ENCODE measurements at places on chromosomes 12 and 14.

DNA sequence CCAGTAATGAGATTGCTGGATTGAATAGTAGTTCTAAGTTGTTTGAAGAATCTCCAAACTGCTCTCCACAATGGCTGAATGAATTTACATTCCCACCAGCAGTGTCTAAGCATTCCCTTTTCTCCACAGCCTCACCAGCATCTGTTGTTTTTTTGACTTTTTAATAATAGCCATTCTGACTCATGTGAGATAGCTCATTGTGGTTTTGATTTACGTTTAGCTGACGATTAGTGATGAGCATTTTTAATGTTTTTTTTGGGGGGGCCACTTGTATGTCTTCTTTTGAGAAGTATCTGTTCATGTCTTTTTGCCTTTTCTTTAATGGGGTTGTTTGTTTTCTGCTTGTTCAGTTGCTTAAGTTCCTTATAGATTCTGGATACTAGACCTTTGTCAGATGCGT, 8.1 kb upstream of the SLC15A5 start:
- no peak for DNase-seq

DNA sequence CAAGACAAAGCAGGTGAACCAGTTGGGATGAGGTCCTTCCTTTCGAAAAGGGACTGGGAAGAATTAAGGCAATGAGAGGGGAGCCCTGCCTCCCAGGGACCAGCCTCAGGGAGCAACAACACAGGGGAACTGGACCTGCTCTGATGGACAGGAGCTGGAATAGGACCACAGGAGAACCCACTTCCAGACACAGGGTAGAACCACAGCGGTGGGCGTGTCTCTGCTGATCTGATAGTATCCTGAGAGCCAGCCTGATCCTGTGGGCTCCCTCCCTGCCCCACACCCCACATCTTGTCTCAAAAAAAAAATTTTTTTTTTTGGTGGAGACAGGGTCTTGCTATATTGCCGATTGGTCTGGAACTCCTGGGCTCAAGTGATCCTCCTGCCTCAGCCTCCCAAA, 13.6 kb upstream of the PLEK2 start:
- DNase-seq, result no peak

DNA sequence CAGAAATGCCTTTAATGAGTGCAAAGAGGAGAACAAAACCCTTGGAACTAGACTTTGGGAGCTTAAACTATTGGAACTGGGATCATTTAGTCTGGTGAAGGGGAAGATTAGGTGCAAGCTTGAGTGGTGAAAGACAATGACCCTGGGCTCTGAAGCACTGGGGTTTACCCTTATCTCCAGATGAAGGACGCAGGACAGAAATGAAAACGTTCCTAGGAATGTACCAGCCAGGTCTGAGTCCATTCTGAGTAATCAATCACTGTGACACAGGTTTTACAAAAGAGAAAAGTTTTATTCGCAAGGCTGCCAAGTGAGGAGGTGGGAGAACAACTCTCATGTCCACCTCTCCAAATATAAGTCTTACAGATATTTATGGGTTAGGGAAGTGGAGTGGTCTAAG, 249.1 kb downstream of the LRIG3 start:
- no peak for DNase-seq

DNA sequence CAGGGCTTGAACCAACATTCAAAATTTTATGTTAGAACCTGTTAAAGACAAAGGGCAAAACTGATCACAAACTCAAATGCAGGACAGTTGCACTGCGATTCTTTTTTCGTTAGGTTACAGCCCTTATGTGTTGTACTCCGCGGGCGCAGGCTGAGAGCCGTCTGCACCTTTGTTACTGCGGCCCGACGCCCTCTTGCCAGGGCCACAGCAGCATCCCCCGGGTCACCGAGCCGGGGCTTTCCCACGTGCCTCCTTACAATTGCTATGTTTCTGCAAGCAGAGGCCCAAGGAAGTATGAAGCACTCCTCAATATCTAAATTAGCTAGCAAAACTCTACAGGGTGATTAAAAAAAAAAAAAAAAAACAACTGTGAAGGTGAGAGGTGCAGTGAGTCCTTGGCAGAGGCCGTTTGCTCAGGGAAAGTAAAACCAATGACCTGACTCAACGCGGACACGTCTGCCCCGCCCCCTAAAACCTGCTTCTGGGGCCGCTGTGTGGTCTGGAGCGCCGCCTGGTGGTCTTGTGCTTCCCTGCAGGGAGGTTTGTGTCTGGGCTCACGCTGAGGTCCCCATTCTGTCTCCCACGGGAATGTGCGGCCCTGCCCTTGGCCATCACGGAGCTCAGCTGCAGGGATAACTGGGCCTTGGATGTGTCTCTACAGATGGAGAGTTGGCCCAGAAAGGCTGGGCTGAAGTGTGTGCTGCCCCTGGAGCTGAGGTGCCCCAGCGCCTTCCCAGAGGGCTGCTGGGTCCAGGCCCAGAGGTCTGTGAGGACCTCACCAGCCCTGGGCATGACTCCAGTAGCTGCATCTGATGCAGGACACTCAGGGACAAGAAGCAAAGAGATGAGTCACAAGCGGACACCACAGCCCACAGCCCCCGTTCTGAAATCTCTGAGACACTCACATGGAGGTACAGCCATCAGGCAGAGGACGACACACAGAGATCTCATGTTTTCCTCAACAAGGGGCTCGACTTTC, 418.5 kb downstream of the TMEM121 start:
- DNase-seq, result peak; percentile 71

DNA sequence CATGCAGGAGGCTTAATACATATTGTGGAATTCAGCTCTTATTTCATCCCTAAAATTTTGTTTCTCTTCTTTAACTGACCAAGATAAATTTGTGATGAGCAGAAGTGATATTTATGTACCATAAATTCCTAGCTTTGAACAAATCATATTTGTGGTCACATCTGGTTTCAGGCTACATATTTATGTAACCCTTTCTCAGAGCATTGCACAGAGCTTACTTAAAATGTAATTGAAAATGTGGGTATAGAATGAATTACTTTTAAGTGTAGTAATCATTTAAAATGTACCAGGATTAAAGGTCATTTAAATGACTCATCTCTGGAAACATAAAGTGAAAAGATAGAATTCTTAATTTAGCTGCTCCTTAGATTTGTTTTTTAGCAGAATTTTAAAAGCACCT, 129.9 kb upstream of the FRMD6 start:
- no peak for DNase-seq

GRCh38 chr12:53961025-53961761, 6.5 kb downstream of the HOXC12 start:
- DNase-seq, result no peak

DNA sequence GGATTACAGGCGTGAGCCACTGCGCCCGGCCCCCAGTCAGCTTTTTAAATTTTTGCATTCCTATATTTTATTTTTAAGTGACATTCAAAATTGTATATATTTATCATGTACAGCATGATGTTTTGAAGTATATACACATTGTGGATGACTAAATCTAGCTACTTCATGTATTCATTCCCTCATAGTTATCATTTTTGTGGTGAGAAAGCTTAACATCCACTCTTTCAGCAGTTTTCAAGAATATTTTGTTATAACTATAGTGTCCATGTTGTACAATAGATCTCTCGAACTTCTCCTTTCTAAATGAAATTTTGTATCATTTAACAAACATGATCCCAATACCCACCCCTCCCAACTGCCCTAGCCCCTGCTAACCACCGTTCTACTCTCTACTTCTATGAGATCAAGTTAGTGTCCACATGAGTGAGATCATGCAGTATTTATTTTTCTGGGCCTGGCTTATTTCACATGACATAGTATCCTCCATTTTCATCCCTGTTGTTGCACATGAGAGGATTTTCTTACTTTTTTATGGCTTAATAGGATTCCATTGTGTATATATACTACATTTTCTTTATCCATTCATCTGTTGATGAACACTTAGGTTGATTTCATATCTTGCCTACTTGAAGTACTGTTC, 8.8 kb upstream of the HEBP1 start:
- DNase-seq, result no peak

GRCh38 chr12:109702111-109702841, 11.3 kb upstream of the FAM222A start:
- no peak for DNase-seq
